ENCODE measurements at places on chromosomes 5 and 9.
A peak's percentile ranks its signal among the peaks of the same experiment; 100 is the strongest.

GRCh38 chr9:135701959-135702721 lies at the start of gene KCNT1:
Gene KCNT1 (plus strand): TSS chr9:135702185. CDS start chr9:135702259, 74 bp downstream.
- peak; percentile 31 for DNase-seq

DNA sequence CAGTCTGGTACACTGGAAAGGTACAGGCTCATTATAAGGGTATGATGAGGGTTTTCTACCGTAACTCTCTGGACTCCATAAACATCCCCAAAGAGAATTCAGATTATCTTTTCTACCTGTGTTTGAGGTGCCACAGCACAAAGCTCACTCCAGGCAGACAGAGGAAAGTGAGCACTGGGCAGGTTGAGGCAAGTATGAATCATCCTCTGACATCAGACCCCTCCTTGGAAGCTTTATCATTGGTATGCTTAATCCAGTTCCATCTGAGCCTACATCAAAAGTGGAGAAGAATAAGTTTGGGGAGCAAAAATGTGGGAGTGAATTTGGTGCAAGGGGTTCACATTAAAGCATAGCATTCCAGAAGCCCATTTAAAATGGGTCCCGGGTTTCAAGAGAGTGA lies 21.7 kb downstream of the C9orf152 start:
- no peak for DNase-seq

GRCh38 chr5:126376443-126376842 lies 46.8 kb upstream of the GRAMD2B start:
- no peak for DNase-seq

DNA sequence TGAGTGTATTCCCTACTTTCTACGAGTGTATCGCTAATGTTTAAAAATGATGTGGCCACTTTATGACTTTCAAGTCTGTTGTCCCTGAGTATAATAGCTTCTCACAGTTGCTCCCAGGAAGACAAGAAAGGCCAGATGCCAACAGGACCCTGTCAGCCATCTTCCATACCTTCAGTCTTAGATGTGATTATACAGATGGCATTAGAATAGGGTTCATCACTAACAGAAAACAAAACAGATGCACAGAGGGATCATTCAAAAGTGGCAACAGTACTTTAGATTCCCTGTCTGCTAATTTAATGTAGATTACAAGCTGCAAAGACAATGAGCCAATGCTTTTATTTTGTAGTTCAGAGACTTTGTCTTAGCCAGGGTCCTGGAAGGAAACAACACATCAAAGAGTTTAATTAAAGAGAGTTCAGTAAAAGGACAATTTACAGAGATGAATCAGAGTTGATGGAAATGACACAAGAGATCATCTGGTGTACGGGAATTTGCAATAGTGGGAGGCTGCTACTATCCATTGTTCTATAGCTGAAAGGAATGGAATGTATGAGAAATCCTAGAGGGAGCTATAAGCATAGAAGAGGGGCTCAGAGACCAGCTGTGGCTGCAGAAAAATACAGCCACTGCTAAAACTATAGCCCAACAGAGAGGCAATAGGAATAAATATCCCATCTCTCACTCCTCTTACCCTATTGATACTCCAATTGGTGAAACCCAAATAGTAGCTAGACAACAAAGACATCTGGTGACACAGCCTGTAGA lies 393.7 kb upstream of the SMC2 start:
- no peak for DNase-seq

DNA sequence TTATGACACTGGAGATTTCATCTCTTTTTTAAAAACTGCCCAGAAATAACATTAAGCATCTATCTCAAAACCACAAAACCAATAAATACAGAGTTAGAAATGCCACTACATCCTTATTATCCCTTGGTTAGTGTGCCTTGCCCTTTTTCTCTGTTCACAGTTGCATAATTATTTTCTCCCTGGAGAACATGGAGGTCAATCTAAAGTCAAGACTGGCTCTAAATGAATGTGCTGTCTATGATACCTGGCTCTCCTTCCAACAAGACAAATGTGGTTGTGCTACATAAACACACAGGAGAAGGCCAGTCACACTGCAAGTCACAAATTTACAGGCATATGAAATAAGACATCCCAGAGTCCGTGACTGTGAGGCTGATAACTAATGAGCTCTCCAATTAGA lies 2.8 kb downstream of the FBN2 start:
- DNase-seq: no peak

GRCh38 chr5:76166886-76167576 lies 83.8 kb downstream of the SV2C start:
- DNase-seq: no peak

DNA sequence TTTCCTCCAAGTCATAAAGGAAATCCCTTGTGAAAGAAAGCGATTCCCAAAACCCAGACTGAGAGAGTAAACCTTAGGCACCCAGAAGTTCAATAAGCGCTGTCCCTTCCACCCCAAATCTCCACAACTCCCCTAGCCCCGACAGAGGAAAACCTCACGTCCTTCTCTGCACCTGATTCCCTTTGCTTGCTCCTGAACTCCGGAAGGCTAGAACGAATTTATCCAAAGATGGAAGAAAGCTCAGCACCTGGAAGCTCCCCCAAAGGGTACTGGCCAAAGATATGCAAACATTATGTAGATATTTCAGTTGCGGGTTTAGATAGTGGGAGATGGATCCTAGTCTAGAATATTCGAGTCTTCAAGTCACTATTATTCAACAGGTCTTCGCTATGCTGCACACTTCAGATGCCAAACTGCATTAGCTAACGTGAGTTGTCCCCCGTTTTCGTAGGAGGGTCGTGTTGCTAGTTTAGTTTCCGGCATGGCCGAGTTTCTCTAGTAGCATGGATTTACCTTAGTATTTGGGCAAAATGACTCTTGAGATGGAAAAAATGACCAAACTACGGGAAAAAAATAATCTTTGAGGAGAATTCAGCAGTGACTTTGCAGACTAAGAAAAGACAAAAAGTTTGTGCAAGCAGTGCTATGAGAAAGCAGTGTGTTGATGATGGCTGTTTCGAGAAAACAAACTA lies 27.7 kb downstream of the NR2F1 start:
- no peak for DNase-seq

GRCh38 chr5:179734536-179735164 lies 2.0 kb downstream of the MAML1 start:
- DNase-seq: no peak

DNA sequence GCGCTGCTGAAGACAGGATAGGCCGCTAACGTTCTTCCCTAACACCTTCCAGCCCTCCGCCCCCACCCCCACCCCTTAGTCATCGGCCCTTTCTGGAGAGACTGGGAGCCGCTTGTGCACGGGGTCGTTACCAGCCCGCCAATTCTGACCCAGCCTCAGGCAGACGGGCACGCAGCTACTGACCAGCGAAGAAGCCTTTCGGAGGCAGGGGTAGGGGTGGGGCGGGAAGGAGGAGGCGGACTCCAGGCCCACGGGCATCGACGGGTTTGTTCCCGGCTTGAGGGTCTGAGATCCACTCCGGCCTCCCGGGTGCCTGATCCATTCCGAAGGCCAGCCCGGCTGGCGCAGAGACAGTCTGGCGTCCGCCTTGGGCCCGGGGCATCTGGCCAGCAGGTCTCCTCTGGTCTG lies 729 bp upstream of the HAND1 start:
- DNase-seq: no peak

GRCh38 chr5:122062205-122062604 lies 15.9 kb downstream of the LOX start:
- no peak for DNase-seq

GRCh38 chr9:113599646-113600022 lies 136.1 kb downstream of the RGS3 start:
- no peak for DNase-seq

- no peak for DNase-seq
Measured at GRCh38 chr5:68273717-68274409, 58.3 kb downstream of the PIK3R1 start.

DNA sequence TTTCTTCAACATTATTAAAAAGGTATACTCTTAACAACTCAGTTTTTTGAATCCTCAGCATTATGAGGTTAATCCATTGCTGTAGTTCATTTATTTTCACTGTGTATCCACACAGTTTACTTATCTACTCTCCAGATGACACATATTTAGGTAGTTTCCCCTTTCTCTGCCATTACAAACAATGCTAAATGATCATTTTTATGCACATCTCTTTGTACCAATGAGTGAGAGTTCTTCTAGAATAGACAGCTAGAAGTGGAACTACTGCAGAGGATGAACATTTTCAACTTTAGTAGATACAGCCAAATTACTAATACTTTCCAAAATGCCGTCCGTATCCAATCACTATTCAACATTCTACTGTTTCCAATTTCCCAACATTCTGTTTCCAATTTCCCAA lies 11.5 kb downstream of the AFF4 start:
- no peak for DNase-seq

DNA sequence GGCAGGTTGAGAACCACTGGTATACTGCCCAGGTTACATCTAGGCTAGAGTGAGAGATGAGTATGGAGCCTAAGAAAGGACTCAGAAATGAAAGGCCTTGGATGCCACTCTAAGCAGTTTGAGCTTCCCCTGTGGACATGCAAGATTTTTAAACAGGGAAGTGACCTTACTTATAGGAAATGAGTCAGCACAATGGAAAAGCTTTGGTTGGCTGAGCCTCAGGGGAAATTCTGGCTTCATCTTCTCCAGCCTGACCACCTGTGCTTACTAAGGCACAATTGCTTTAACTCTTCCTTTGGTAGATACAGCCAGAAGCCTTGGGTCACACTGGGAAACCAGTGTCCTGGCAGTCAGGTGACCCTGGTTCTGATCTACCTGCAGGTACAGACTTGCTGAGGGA lies 380.2 kb upstream of the ZNF462 start:
- DNase-seq: no peak

GRCh38 chr9:95719354-95719753 lies 156.1 kb upstream of the ERCC6L2 start:
- DNase-seq: no peak

DNA sequence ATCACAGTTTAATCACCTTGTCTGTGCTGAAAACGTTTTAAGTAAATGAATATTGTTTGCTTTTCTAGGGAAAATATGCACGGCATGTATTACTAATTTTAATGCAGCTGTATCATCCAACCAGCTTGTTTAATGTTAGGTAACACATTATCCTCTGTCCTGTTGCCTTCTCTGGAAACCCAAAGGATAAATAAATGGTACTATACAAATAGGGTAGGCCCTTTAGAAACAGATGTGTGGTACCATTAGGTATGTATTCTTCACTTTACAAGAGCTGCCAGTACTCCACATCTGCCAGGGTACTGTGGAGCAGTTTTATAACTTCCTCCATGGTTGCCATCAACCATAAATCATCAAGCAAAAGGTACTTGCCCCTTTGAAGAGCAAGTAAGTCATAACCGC lies 42.9 kb downstream of the FAF2 start:
- DNase-seq: no peak

DNA sequence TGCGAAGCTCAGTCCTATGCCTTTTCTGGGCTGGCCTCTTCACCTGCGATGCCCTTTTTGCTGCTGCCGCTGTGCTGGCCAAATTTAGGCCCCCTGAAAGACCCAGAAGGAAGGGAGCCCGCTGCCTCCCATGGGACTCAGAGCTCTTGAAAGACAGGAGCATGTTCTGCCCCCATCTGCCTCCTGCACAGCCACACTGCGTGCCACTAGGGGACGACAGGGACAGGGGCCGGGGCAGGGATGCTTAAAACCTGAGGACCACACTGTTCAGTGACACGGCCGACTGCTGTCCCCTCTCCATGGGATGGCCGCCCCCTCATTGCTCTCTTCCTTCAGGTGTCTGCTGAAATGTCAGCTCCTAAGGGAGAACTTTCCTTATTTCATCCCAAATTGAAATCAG lies 132.4 kb downstream of the ADAMTS2 start:
- no peak for DNase-seq

GRCh38 chr5:149616727-149617285 lies 35.5 kb downstream of the ARHGEF37 start:
- DNase-seq: no peak

DNA sequence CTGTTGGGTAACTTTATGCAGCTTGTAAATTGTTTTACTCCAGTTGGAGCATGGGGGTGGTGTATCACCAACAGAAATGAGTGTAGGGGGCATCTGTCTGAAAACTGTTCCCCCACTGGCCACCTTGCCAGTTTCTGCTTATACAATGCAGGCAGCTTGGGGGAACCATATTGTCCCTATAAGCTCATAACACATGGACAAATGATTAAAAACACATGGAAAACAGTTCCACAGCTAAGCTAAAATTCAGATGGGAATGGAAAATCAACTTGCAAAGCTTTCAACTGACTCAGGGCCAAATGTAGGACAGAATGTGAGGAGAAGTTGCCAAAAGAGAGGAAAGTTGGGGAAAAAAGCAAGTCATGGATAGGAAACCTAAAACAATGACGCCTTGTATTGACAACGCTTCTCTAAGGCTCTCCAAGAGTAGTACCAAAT lies 7.9 kb upstream of the CER1 start:
- DNase-seq: no peak

GRCh38 chr5:173331287-173331686 lies 3.1 kb upstream of the STC2 start:
- DNase-seq: no peak

GRCh38 chr9:131534721-131535237 lies 3.7 kb upstream of the UCK1 start:
- DNase-seq: no peak

GRCh38 chr5:181217111-181217802 lies 5.8 kb upstream of the TRIM41 start:
- peak; percentile 51 for DNase-seq

- no peak for DNase-seq
Measured at GRCh38 chr5:101535626-101536025, 632.5 kb upstream of the ST8SIA4 start.

DNA sequence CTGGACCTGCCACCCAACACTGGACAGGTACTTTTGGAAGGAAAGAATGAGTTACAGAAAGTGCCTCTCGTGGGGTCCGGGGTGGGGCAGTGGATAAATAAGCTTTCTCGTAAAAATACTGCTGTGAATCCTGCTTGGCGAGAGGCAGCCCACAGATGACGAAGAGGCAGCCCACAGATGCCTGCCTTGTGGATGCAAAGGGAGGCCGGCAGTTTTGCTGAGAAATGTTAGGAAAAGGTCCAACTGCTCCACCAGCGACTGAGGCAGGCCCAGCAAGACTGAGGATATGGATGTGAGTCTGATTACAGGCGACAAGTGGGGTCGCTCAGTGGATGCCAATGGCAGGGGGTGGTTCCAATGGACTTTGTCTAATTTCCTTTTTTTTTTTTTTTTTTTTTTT lies 79.1 kb upstream of the PPP1R26 start:
- no peak for DNase-seq

Measured in stimulated activated CD4-positive, alpha-beta T cell treated with anti-CD3 and anti-CD28 coated beads, Interleukin-2, amount 100 ng/mL, for 4 hours (primary cell).